ENCODE measurements at places on chromosomes 5 and 9.

GRCh38 chr5:171589461-171589860, 170.0 kb downstream of the FGF18 start:
- no peak for DNase-seq

GRCh38 chr5:38845526-38846378, at the start of gene OSMR:
OSMR (plus strand) TSS chr5:38846012; CDS start chr5:38869045, 23,033 bp downstream.
- peak; percentile 92 for DNase-seq

DNA sequence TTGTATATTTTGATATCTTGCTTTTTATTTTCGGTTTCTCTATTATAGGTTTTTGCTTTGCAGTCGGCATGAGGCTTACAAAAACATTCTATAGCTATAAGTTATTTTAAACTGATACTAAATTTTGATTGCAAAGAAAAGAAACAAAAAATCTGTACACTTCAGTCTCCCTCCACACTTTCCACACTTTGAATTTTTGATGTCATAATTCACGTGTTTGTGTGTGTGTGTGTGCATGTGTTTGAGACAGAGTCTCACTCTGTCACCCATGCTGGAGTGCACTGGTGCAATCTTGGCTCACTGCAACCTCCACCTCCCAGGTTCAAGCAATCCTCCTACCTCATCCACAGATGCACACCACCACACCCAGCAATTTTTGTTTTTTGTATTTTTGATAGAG, 124.9 kb downstream of the MRPS30 start:
- DNase-seq, result no peak

- DNase-seq, result no peak
Measured at GRCh38 chr5:110663525-110663924, 62.9 kb downstream of the TMEM232 start.

DNA sequence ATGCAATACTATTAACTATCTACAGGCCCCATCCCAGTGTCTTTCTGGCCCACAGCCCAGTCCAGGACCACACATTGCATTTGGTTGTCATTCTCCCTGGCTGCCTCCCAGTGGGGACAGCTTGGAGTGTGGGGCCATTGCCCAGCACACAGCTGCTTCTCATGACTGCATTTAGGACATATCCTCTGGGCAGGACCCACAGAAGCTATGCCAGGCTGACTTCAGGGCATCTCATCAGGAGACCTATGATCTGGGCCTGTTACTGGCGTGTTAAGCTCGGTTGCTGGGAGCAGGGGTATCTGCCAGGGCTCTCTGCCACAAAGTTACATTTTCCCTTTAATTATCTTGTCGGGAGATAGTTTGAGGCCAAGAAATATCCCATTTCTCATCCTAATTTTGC, 32.1 kb upstream of the CLPTM1L start:
- DNase-seq, result no peak

- DNase-seq, result no peak
Measured at GRCh38 chr5:72295539-72295938, 24.5 kb downstream of the MRPS27 start.

DNA sequence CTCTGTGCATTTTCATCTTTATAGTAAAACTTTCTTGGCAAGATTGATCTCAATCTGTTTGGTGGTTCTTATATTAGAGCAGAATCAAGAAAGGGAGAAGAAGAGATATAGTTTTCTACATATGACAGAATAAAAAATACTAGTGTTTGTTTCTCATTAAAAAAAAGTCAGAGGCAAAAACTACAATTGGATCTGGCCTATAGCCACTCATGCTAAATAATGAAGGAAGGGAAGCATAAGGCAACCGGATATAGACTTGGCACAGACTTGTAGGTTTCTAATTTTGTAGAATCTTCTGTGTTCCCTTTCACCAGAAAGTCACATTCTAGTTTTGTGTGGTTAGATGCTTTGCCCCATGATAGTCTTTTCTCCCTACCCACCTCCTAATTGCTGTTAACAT, 306.2 kb downstream of the PIK3R1 start:
- no peak for DNase-seq

DNA sequence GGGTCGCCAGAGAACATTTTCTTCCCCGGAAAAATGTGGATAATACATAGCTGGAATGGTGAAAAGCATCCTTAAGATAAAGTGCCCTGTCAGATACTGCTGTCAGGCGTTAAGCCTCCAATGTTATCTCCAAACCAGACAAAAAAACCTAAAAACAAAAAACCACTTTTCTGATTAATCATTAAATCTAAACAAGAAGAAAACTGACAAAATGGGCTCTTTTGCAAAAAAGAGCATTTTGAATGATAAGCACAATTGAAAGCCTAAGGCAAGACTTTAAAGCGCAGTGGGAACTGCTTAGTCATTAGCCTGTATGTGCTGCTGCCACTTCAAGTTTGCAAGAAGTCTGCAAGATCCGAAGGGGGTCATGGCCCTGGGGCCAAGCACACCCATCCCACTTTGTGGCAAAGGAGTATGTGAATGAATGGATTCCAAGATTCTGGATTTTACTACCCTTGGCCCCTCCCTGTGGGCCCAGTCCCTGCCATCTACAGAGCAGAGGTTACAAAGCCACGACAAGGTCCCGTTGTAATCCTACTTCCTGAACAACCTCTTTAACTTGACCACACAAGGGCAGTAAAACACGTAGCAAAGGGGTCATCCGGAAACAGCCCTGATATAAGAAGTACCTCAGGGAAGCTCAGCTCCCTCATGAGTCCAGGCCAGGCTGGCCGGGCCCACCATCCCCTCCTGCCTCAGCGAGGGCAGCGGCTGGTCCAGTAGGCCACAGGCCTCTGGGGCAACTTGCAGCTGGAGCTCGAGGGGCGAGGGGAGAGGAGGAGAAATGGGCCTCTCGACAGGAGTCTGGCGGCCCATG, 29.7 kb downstream of the SHB start:
- peak; percentile 96 for DNase-seq

DNA sequence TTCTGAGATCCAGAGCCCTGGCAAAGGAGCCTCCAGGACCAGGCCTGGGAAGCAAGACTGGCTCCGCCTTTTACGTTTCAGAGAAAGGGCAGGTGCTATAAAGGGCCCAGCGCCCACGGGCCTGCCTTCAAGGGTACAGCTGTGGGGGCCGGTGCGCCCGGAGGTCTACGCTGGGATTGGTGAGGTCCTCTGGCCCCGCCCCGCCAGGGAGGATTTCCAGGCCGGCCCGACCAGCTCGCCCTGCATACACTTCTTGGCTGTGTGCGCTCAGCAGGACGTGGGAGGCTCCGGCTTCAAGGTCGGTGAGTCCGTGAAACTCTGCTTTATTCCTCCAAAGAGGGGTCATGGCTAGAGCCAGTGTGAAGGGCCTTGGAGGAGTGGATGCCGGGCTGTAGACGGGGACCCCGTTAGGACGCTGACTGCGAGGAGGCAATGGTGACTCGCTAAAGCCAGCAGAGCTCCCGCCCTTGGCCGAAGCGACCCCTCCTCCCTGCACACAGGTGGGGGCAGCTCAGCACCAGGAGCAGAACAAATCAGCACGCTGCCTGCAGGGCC, at the start of gene CKMT2:
CKMT2 (plus strand) TSS at position 243 of the 555 bp plus-strand sequence. CDS start 17,811 bp downstream, outside the sequence.
- no peak for DNase-seq

- DNase-seq, result no peak
Measured at GRCh38 chr5:150406103-150406722, 6.5 kb downstream of the CD74 start.

GRCh38 chr5:139472386-139473030, 1.7 kb downstream of the SMIM33 start:
- no peak for DNase-seq

DNA sequence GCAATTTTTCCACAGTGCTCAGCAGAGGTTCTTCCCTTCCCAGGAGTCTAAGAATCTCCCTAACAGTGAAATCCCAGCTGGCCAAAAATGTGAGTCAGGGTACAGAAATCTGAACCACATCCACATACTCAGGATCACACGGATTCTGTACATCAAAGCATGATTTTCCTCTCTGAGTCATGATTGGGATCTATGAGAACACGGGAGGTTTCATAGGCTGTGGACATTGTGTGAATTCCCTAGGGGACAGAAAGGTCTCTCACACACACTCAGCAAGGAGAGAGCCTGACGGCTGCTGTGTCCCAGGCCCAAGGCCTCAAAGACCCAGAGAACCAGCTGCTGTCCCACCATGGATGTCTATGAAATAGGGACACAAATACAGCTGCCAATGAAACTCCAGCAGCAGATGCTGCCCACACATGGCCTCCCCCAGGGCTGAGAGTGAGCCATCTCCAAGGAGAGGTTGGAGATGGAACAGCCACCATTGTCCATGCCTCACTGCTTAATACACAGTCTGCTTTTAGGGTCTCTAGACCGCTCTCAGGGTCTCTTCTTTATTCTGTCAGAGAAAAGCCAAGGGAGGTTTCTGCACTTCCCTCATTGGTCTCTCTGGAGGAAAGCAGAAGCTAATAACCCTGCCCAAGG, 102.7 kb downstream of the ADAMTS12 start:
- peak; percentile 98 for DNase-seq

DNA sequence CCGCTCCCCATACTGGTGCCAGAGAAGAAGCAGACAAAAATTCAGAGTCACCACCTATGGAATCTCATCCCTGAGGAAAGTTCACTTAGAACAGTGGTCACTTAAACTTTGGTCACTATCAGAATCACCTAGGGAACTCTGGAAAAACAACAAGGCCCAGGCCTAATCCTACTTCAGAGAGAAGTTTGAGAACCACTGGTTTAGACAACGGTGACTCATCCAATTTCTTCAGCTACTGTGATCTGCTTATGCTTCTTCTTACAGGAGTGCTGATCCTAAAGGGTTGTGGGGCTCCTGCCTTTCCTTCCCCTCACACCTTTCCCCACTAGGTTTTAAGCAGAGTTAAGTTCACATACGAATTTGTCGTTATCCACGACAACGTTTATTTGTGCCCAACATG, 194.7 kb upstream of the KLF4 start:
- DNase-seq, result peak; percentile 62

DNA sequence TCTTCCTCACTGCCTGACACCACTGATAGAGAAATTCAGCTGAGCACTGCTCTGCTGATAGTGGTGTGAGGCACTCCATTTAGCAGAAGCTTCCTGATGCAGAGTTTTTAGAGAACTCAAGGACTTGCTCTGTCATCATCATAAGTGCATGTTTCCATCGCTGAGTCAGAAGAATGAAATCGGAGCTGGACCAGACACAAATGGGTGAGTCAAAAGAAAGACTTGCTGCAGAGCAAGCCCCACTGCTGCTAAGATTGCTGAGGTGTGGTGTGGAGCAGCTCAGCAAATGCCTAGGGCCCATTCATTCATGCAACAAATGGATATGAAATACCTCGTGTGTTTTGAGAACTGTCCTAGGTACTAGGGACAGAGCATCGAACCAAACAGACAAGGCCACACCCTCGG, 410.2 kb upstream of the SLC30A5 start:
- peak; percentile 94 for DNase-seq

DNA sequence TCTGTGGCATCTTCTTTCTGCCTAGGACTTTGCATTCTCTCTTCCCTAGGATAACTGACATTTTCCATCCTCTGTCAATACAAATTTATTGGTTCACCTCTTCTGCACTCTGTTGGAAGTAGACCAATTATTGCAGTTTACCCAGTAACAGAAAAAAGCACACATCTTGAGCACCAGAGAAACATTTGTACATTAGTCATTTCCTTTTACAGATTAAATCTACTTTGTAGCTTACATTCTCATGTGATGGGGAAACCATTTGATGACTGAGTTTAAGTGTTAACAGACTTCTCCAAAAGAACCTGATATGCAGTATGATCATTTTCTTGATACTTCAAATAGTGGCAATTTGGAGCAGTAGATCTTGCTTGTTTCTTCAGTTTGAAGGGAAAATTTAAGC, 1098.8 kb downstream of the DTWD2 start:
- DNase-seq, result peak; percentile 0

DNA sequence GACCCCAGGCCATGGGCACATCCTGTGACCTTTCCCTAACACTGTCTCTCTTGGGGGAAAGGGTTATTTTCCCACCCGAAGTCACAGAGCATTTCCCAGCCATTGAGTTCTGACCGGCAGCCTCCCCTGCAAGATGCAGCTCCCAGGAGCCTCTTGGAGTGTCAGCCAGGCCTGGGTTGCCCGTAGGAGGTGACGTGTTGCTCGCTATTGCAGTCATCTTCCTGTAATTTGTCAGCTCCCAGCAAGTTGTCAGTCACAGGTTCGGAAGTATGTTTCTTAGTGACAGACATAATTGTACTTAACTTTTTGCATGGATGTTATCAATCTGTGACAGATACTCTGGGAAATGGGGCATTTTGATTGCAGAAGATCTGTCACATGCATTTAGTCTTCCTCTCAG, 74.5 kb downstream of the MVB12B start:
- no peak for DNase-seq

- DNase-seq, result no peak
Measured at GRCh38 chr5:180975338-180975737, 13.3 kb upstream of the BTNL3 start.

All from M059J (cell line).